ENCODE measurements at places on chromosomes 11 and 22.

- no peak for DNase-seq
Measured at GRCh38 chr11:126756855-126757254, 243.7 kb downstream of the KIRREL3 start.

GRCh38 chr11:104668797-104669463, 229.3 kb downstream of the CASP12 start:
- peak; percentile 92 for DNase-seq

DNA sequence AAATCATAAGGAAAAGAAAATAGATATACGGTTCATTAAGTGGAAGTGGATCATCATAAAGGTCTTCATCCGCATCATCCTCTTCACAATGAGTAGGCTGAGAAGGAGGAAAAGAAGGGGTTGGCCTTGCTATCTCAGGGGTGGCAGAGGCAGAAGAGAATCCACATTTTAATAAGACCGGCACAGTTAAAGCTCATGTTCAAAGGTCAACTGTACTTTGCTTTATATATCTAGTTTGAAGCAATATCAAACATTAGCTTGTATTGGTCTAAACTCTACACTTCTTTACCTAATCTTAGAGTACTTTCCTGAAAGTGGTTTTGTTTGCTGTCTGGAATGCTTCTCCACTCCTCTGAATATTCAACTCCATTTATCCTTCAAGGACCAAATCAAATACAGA, 5.7 kb upstream of the PPFIBP2 start:
- DNase-seq: no peak

- DNase-seq: no peak
Measured at GRCh38 chr11:75149766-75150465, 991 bp upstream of the SLCO2B1 start.

- DNase-seq: peak; percentile 83
Measured at GRCh38 chr11:122917311-122917710, 34.8 kb downstream of the JHY start.

DNA sequence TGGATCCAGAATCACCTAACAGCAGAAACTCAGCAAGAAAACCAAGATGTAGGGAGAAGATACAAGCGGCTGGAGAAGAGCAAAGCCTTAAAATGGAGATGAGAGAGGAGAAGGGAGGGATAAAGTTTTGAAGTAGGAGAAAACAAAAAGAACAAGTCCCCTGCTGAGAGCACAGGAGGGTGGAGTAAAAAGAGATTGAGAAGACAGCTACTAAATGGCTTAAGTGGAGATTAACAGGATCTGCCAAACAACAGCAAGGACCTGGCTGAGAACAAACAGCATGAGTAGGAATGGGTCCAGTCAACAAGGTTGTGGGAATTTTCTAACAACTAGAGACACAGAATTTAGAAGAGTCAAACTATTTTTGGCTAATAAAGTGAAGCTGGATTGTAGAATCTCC, 18.1 kb downstream of the BTG4 start:
- DNase-seq: no peak

- DNase-seq: peak; percentile 61
Measured at GRCh38 chr11:7575841-7576725, 62.3 kb downstream of the PPFIBP2 start.

- no peak for DNase-seq
Measured at GRCh38 chr11:21658654-21659193, 534.2 kb upstream of the ANO5 start.

GRCh38 chr11:120601536-120601935, 90.0 kb downstream of the GRIK4 start:
- DNase-seq: no peak

DNA sequence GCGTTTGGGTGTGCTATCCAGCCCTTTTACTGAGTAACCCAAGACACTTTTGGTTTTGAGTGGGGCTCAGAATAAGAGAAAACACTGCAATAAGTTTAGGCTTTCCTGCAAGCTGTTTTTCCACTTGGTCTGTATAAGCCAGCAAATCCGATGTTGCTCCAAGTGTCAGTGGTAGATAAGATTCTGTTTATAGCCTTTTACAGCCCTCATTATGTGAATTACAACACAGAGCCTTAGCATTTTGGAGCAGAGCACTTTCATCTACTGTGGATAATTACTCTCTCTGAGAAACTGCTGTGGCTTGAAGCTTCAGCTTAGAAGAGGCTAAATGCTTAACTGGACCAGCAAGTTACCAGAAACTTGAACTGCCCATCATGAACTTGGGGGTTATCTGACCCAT, 601.1 kb downstream of the JRKL start:
- DNase-seq: no peak

GRCh38 chr11:41237382-41237781, 222.1 kb downstream of the LRRC4C start:
- no peak for DNase-seq

- DNase-seq: peak; percentile 54
Measured at GRCh38 chr22:46416891-46417580, 81.5 kb downstream of the TRMU start.

DNA sequence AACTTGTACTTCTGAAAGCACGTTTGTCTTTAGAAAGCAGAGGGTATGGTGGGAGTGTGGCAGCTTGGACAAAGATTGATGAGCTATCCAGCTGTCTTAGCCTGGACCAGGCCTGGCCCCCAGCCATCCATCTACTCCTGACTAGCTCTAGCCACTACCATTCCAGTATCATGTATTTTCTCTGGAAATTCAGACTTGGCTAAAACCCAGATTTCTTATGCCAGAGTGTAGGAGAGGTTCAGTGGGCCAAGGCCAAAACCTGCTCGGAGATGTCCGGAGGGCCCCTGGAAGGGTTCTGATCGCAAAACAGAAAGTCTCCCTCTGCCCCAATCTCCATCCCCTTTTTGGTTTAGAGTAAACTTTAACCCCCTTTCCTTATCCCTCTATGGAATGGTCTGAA, 24.8 kb upstream of the MTCH2 start:
- no peak for DNase-seq

DNA sequence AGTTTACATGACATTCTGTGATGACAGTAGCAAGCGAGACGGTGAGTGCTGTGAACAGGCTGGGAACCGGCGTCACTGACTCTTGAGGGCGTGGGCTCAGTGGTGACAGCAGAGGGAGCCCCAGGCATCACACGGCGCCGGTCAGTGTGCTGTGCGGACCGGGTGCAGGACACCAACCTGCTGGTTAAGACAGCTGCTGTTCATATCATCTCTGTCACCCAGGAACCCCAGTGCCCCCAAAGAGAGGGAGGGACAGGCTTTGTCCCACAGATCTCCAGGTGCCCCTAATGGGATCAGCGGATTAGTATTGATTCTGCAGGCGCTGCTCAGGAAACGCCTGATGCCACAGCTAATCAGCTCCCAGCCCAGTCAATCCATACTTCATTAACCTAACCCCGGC, 18.4 kb downstream of the B3GAT1 start:
- DNase-seq: no peak

- peak; percentile 38 for DNase-seq
Measured at GRCh38 chr22:41198027-41198580, 7.0 kb upstream of the L3MBTL2 start.

DNA sequence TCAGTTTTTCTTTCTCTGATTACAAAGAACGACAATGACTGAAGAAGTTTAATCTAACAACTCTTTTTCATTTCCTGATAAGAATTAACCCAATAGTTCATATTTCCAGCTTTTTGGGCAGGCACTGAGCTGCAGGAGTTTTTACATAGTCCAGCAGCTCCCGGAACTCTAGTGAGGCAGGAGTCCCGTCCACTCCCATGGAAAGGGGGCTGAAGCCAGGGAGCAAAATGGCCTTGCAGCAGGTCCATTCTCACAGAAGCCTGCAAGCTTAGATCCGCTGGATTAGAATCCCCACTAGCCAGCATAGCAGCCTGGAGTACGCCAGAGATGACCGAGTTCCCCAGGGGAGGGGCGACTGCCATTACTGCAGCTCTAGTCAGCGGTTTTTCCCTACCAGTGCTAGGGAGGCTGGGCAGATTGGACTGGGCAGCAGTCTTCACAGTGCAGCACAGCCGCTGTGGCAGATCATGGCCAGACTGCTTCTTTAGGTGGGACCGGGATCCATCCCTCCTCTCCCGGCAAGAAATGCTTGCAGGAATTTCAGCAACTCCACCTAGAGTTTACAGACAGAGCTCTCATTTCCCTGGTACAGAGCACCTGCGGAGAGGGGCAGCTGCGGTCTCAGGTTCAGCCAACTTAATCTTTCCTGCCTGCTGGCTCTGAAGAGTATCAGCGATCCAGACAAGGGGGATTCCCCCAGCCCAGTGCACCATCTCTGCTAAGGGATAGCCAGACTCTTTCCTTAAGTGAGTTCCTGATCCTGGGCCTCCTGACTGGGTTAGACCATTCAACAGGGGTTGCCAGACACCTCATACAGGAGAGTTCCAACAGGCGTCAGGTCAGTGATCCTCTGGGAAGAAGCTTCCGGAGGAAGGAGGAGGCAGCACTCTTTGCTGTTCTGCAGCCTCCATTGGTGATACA, 742 bp upstream of the CASP4 start:
- no peak for DNase-seq

DNA sequence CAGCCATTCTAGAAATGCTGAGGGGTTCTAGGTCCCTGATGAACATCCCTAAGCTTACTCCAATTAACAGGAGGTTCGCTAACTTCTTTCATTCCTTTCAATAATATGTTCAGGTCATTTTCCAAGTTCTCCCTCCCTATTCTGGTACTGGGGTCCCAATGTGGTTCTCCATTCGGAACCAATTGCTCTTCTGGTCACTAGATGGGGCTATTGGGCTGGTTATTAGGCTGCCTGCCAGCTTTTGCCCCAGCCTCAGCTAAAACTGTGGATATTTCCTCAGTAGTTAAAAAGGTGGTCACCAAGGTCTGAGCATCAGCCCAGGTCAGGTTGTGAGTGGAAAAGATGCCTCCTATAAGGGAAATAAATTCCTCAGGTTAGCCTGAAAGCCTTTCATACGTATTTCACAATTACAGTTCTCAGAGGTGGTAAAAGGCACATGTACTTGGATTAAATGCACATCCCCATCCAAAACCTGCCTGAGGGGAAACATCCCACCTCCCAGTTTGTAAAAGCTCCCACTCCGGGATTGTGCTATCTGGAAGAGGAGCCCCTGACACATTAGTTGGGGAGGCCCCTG, 161.1 kb upstream of the CCDC179 start:
- peak; percentile 35 for DNase-seq

GRCh38 chr22:48806227-48806781, 1021.4 kb downstream of the BRD1 start:
- no peak for DNase-seq

DNA sequence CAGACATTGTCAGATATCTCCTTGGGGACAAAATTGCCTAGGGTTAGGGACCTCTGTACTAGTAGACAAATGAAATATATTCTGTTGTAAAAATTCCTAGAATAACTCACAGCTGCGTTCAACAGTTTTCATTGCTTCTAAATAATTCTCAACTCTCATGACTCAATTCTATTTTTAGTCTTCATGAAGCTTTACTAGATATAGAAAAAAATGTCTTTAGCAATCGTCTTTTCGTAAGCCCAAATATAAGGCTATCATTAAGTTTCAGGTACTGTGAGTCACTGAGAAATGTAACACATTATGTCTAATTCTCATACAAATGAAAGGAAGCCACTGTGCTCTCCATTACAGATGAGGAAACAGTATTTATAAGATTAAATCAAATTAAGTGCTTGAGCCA, 6.4 kb downstream of the MMP12 start:
- peak; percentile 42 for DNase-seq

DNA sequence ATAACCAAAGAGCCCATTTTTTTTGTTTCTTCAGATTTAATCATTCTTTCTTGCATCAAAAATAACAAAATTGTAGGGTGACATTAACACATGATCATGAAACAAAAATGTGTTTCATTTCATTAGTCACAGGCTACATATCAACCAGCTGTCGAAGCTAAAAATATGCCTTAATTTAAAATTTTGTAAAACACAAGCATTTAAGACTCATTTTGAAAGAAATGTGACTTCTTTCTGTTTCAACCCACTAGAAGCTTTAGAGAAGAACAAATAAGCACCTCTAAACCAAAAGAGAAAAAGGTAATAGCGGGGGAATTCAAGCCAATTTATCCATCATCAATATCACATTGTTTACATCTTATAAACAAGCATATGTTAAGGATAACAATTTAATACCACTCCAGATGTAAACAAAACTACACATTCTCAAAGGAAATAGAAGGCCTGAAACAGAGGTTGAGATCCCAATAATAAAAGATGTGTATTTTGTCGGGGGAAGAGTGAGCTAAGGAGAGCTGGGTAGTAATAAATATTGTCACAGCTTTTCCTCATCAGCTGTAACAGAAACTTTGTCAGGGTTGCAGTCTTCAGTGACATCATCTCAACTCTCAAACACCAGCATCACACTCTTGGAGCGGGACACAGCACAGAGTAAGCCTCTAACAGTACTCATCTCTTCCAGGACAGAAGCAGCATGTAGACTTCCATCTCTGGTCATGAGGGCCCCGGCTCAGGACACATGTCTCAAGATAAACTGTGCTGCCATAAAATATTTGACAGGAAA, 42.0 kb downstream of the ALG9 start:
- DNase-seq: no peak

DNA sequence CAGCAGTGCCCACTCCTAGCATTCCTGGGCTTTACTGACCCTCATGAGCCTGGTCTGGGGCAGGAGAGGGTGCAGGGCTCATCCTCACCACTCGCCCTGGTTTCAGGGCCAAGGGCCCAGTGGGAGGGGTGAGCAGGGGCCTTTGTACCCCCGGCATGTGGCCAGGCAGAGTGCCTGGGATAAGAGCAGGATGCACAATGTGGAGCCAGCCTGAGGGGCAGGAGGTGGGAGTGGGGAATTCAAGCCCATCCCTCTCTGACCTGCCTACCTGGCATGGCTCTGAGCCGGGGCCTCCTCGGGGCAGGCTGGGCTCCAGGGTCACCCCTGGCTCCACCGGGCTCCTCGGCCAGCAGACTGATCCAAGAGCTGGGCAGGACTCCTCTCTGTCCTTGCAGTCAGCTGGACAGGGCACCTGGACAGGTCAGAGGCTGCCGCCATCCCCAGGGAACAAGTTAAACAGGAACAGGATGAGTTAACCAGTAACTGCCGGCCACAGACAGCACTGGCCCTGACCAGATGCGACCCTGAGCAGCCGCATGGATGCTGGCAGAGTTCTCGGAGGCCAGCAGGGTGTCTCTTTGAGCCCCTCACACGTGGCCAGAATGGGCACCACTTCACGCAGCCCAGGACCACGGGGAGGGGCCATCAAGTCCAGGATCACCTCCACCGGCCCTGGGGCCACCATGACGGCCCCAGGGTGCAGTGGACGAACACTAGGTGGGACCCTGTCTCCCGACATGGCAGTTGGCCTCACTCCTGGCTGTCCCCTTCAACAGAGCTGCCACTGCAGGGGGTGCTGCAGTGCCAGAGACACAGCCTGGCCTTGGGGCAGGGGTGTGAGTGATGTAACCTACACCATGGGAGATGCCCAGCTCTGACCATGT, 5.0 kb downstream of the SIGIRR start:
- DNase-seq: no peak

DNA sequence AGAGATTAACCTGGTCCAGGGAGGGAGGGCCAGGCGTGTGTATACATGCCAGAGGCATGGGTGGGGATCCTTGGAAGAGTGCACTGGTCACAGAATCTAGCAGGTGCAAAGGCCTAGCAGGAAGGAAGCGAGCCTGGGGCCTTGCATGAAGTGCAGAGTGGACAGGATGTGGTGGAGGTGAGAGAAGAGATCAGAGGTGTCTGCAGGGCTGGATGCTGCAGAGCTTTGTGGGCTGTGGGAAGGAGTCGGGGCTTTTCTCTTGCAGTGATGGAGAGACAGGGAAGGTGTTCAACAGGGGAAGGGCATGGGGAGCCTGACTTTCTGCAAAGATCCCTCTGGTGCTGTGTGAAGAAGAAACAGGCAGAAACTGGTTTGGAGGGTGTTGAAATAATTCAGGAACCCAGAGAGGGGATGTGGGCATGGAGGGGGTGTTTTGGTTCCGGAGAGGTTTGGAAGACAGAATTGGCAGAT, 2.5 kb upstream of the TPST2 start:
- peak; percentile 56 for DNase-seq

Measured in epithelial cell of esophagus (primary cell).